ENCODE measurements at places on chromosomes 1 and 21.
A peak's percentile ranks its signal among the peaks of the same experiment; 100 is the strongest.

GRCh38 chr1:227357171-227357926, 39.1 kb upstream of the CDC42BPA start:
- DNase-seq, result no peak

DNA sequence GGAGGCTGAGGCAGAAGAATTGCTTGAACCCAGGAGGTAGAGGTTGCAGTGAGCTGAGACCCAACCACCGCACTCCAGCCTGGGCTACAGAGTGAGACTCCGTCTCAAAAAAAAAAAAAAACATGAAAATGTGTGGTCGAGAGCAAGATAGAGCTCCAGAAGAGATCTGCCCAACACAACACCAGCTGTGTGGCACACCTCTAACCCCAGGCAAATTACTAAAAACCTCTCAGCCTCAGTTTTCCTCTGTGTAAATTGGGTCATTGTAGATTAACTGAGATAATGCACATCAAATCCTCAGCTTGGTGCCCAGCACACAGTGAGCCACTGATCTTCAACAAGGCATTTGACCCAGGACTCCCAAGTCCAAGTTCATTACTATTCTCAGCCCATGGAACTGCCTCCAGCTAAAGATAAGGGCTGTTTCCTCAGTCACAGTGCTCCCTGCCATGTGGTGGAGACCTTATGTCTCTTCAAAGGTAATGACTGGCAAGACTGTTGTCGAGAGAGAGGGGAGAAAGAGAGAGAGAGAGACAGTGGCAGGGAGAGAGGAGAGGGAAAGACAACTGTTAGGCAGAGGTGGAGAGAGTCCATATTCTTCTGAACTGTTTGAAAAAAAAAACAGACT, 58.1 kb downstream of the PTP4A2 start:
- no peak for DNase-seq

DNA sequence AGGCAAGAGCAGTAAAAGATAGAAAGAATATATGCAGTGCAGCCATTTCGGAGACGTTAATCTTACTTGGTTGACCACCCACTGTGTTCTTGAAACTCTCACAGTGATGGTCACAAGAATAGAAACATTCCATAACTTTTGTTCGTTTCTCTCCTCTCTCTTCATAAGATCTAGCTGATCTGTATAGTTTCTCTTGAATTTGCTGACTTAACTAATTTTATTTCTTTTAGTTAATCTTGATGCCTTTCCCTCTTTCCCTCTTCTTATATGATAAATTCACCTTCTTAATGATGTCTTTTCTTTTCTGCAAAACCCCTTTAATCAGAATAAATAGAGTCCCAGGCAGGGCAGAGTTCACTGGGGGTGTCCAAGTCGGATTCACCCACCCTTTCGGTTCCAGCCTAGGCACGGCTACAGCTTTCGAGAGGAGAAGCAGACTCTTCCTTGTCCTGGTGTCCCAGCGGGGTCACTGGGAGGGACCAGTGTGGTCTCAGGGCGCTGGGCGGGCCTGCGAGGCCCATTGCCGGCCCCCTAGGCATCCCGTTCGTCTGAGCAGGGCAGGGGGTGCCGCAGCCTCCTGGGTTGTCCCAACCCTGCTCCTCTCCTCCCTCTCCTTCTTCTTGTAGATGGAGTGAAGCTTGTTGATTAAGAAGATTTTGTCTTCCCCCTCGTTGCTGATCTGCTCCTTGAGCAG, 39.8 kb downstream of the ZNF691 start:
- no peak for DNase-seq

GRCh38 chr21:25300632-25301031, 306.6 kb downstream of the MRPL39 start:
- DNase-seq, result no peak

DNA sequence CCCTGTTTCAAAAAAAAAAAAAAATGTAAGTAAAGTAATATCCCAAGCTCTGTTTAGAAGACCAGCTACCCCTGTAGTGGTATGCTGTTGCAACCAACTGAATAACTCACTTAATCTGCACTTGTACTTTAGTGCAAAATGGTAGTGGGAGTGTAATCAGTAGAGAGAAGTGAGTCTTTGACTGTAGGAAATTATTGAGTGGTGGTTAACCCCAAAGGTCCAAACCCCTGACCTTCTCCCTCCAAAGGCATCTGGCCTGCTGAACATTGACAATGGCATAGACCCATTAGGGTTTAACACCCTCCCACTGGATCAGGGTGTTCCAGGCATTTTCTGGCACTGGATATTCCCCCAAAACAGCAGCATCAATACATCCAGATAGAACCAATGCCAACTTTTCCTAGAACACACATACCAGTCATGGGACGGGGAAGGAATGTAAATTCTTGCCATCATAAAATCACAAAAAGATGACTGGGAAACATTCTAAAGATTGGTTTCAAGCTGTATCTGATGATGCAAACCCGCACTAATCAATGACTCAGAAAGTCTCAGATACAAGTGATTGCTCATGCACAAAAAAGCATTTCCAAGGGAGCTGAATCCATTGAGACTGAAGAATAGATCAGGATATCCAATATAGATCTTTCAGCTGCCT, 110.3 kb downstream of the MRPL39 start:
- DNase-seq, result no peak

GRCh38 chr21:15653710-15654109, 76.1 kb upstream of the USP25 start:
- peak; percentile 36 for DNase-seq

DNA sequence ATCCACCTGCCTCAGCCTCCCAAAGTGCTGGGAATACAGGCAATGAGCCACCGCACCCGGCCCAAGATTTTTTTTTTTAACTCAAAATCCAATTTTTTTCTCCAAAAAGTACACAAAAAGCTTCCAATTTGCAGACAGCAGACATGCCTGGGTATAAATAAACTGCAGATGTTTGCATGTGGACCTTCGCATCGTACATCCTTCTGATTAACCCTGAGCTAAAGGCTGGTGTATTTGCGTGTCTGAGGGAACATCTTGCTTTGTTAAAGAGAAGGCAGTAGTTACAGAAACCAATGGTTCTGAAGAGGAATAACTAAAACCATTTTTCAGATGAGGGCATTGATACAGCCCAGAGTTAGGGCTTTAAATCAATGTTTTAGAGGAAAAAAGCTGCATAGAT, 12.7 kb downstream of the BCAR3 start:
- no peak for DNase-seq

DNA sequence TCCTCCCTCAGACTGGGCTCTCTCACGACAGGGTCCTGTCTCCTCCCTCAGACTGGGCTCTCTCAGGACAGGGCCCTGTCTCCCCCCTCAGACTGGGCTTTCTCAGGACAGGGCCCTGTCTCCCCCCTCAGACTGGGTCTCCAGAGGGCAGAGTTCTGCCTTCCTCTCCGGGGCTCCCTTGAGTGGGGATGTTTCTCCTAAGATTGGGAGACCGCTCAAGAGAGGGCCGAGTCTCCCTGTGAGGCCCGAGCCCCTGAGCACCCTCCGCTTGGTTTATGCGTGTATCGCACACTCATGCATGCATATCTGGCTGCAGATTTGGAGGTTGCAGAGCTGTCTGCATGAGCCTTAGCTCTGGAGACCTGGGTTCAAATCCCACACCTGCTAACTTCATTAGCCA, 39.3 kb upstream of the CSF3R start:
- no peak for DNase-seq

- no peak for DNase-seq
Observed at GRCh38 chr1:112268408-112268807, 127.6 kb upstream of the CTTNBP2NL start.

DNA sequence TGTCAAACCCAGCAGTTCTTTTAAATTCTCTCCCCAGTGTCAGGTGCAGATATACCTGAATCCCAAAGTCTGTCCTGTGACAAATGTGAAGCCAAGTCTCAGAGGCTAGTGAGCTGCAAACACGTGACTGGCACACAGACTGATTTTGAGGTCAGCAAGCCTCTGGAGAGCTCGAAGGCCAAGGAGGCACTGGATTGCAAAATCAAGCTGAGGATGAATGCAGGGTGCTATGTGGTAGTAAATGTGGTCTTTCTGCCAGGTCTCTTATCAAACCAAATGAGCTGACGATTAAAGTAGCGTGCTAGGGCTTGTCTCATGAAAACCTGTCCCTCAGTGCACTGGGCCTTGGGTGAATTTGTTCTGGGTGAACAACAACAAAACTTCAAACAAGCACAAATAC, 20.6 kb downstream of the GPR3 start:
- no peak for DNase-seq

DNA sequence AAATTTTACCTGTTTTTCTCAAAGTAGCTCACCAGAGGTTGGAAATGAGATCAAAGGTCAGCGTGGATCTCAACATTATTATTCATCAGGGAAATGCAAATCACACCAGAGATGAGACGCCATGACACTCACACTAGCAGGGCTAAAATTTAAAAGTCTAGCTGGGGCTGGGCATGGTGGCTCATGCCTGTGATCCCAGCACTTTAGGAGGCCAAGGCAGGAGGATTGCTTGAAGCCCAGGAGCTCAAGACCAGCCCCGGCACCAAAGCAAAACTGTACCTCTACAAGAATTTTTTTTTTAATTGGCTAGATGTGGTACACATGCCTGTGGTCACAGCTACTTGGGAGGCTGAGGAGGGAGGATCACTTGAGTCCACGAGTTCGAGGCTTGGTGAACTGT, 41.4 kb upstream of the PCBP3 start:
- no peak for DNase-seq

DNA sequence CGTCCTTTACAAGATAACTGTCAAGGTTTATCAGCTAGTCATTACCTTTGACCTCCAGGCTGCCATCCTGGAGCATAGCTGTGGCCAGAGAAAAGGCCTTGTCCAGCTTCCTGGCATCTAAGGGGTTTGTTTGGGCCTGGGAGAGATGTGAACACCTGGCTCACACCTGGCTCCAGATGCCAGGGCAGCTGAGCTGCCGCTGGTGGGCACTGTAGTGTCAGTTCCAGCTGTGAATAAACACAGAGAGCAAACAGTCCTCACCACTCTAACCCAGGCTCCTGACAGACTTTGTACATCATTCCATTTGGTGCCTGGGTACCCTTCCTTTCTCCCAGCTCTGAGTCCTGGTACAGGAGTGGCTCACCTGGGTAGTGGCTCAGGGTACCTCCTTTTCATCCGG, 14.3 kb upstream of the KCNA10 start:
- DNase-seq, result no peak

DNA sequence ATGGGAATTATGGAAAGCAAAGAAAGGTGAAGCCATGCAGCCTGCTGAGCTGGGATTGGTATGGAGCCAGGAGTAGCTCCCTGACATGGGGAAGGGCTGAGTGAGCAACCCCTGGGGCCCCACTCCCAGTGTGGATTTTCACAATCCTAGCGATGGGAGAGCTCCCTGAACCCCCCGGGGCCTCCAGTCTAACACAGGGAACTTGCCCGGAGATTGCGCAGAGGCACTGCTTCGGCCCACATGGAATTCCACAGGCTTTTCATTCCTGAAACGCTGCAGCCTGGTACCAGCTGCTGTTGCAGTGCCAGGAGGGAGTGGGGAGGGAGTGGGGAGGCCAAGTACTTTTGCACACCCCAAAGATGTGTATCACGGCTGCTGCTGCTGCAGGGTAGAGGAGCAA, 110.4 kb upstream of the C21orf91 start:
- no peak for DNase-seq

DNA sequence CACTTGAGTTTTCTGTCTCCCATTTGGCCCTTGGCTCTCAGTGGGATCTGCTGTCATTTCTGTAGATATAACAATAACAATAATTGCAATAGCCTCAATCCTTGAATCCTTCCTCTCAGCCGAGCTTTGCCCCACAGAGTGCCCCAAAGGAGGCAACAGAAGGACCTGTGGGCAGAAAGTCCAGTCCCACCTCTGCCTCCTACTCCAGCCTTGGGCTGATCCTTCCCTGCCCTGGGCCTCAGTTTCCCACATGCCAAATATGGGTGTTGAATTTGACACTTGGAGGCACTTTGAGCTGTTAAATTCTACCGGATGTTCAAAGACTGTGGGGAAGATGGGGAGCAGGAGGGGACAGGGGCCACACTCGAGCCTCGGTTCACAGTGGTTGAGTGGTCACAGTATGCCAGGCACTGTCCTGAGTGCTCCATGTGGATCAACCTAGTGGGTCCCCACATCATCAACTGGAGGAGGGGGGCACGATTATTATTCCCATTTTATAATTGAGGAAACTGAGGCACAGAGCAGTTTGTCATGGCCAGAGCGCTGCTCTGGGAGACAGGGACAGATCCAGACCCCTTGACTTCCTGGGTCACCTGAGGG, 307.1 kb downstream of the MATN1 start:
- DNase-seq, result no peak

DNA sequence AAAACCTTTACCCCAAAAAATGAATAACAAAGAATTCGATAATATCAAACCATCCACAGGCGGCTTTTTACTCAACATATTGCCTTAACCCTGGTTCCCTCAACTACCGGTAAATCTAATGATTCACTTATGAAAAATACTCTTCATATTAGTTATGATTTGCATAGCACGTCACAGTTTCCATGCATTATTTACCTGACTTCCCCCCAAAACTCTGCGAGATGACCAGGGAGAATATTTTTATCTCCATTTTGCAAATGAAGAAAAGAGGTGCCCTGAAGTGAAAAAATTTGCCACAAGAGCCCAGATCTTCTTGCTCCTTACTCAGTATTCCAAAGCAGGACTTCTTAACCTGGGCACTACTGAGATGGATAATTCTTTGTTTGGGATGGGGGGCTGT, 2.9 kb downstream of the JAK1 start:
- DNase-seq, result no peak

- no peak for DNase-seq
Observed at GRCh38 chr1:30199563-30199962, 523.8 kb downstream of the MATN1 start.

DNA sequence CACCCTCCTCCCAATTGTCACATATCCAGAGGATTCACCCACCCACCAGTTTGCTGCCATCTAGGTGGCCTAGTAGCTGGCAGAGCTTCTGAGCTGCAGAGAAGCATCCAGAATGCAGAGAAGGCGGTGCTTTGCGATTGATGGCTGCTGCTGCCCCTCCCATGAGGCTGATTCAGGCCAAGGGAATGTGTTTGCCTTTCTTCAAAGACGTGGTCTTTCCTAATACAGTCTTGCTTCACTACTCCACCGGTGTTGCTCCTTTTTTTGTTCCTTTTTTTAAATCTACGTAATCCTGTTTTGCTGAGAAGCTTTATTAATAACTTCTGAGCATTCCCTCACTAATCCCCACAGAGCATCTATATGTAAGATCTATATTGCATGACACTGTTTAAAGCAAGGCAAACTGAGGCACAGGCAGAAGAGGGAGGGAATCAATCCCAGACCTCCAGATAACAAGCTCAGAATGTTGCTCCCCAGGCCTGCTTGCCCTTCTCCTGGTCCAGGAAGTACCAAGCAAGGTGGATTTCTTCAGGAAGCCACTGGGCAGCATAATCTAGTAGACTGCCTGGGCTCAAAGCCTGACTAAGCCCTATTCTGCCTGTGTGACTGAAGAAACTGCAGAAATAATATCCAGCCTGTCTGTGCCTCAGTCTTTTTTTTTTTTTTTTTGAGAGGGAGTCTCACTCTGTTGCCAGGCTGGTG, 275.5 kb upstream of the FMN2 start:
- no peak for DNase-seq

GRCh38 chr1:184800876-184801275, 46.2 kb upstream of the EDEM3 start:
- DNase-seq, result no peak

DNA sequence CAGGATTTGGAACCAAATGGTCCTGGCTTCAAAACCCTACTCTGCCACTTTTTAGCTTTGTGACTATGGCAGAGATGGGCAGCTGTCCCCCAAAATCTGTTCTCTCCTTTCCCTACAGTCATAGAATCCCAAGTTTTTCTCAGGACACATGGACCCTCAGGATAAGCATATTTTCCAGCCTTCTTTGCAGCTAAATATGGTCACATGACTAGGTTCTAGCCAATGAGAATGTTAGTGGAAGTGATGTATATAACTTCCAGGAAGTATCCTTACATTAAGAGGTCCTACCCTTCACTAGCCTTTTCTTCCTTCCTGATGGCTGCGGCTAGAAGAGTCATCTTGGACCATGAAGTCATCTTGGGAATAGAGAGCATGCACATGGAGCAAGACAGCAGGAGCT, 5.9 kb downstream of the IGSF3 start:
- DNase-seq, result no peak
